ENCODE measurements at places on chromosomes 4 and X.
A peak's percentile ranks its signal among the peaks of the same experiment; 100 is the strongest.

- DNase-seq = no peak
Measured at GRCh38 chr4:6275351-6275750, 5.7 kb downstream of the WFS1 start.

- no peak for DNase-seq
Measured at GRCh38 chrX:635428-636090, 5.0 kb downstream of the SHOX start.

DNA sequence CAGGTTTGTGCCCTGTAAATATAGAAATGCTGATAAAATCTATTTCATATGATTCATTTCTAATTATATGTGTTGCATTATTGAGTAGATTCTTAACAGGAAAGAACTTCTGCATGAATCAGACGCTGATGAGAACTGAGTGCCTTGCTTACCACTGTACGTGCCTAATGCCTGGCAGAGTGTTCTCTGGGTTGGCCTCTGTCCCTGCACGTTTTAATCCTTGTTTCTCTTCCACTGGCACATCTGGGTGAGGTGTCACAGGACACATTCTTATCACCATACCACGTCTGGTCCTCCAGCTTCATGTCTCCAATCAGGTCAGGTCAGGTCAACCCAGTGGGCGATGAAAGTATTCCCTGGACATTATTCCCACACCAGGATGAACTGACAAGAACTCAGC lies 53.6 kb downstream of the KLF3 start:
- DNase-seq = no peak

DNA sequence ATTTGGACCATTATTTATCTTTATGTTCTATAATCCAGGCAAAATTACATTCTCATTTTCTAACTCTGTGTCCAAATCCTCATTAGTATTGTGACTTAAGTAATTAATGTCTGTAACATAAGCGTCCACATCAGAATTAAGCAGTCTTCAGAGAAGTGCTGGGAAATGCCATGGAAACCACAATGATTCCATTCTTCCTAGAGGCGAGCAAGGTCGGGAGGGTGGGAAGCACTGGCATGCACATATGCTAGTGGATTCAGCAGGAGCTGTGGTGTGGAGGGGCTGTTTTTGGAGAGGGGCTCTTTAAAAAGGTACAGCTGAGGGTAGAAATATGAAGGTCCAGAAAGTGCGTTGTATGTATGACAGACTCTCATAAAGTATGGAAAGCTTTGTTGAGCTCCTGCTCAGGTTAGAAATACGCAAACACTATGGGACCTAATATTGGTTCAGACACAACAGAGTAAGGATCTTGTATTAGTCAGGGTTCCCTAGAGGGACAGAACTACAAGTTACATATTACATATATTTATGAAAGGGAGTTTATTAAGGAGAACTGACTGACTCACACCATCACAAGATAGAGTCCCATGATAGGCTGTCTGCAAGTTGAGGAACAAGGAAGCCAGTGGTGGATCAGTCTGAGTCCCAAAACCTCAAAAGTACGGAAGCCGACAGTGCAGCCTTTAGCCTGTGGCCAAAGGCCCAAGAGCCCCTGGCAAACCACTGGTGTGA lies 61.5 kb downstream of the GLRA2 start:
- no peak for DNase-seq

GRCh38 chrX:153944140-153944799 lies at the start of gene RENBP:
TSS of gene RENBP (minus strand) at chrX:153944643. CDS start at chrX:153944610, 33 bp downstream.
- DNase-seq = no peak

DNA sequence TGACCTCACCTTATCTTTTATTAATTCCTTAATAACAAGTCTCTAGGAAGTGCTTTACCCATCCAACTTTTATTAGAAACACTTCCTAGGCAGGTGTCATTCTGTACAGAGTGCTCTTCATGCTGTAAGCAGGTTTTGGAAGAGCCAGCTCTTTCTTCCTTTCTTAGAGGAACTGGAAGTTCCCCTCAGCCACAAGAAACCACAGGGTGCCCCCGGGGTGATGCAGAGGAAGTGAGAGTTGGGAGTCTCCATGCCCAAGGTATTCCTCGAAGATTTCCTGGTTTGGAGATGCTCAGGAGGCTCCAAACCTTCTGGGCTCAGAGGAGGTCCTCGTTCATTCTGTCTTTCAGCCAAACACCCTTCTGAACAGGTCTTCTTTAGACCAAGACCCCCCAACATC lies 83.8 kb downstream of the EGF start:
- no peak for DNase-seq

GRCh38 chrX:24253469-24253868 lies 60.4 kb downstream of the SUPT20HL2 start:
- no peak for DNase-seq

DNA sequence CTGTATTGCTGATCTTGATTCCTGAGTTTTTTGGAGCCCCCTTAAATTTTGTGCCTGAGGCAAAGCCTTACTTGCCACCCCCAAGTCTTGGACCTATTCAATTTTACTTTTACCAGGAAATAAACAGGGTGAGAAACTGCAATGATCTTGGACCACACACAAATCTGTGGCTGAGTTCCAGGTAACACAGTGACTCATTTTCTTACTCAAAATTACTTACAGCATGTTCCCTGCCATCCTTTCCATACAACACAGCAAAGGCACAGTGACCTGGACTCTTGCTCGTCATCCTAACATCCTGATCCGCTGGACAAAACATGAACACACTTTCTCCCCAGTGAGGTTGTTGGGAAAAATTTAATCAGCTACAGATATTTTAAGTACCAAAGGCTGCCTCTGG lies 60.7 kb upstream of the S100G start:
- DNase-seq = no peak

DNA sequence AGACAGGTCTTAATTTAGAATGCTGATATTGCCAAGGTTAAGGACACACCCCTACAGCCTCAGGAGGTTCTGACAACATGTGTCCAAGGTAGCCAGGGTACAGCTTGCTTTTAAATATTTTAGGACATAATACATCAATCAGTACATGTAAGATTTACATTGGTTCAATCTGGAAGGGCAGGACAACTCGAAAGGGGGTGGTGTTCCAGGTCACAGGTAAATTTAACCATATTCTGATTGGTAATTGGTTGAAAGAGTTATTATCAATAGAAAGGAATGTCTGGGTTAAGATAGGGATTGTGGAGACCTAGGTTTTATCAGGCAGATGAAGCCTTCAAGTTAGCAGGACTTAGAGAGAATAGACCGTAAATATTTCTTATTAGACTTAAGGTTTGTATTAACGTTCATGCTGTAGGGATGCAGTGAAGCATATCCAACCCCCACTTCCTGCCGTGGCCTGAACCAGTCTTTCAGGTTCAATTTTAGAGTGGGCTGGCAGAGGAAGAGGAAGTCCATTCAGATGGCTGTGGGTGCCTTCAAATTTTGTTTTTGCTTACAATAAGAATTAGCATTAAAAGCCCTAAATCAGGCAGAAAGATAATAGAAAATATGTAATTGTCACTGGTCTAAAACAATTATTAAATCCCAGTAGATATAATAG lies 136.5 kb upstream of the GALNTL6 start:
- DNase-seq = no peak

GRCh38 chr4:60652933-60653332 lies 547.2 kb upstream of the ADGRL3 start:
- DNase-seq = no peak

GRCh38 chrX:40188573-40189417 lies 91.0 kb upstream of the BCOR start:
- no peak for DNase-seq

DNA sequence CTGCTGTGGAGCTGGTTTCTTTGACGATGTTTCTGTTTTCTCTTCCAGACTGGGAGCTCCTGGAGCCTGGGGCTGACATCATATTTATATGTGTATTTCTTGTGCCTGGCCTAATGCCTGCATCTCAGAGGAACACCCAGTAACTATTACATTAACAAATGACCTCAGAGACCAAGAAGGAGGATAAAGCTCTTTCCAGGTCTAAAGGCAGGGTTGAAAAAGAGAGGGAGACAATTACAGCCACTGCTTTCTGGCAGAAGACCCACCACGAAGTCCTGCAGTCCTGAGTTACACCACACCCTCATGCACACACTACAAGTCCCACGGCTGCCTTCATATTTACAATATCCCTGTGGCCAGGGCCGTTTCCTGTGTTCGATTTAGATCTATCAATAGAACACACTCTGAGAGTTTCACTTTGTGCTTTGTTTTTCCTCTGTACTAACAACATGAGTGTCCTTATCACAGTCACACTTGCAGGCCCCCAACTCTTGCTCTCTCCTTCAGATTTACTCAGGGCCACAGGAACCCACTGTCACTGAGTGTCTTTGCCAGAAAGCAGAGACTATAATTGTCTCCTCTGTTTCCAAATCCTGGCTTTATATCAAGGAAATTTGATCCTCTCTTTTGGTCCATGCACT lies 535.5 kb downstream of the MID1IP1 start:
- no peak for DNase-seq

- DNase-seq = no peak
Measured at GRCh38 chr4:150090836-150091235, 12.6 kb downstream of the DCLK2 start.

GRCh38 chr4:109077505-109077904 lies 225.0 kb downstream of the COL25A1 start:
- no peak for DNase-seq

- no peak for DNase-seq
Measured at GRCh38 chr4:153197301-153197700, 6.9 kb upstream of the TRIM2 start.

DNA sequence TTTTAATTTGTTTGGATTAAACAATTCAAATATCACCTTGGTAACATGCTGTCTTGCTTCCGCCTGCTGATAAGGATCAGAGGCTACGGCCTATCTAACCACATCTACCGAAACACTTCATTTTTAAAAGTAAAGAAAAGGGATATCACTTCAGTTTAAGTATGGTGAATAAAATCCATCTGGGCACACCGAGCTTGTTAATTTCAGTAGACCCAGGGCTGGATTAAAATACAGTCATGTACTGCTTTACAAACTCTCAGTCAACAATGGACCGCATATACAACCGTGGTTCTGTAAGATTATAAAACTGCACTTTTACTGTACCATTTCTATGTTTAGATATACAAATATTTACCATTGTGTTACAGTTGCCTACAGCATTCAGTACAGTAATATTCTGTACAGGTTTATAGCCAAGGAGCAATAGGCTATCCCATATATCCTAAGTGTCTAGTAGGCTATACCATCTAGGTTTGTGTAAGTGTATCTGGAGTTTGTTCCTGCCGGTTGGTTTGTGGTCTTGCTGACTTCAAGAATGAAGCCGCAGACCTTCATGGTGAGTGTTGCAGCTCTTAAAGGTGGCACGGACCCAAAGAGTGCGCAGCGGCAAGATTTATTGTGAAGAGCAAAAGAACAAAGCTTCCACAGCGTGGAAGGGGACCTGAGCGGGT lies 40.0 kb downstream of the SEPTIN11 start:
- peak; percentile 3 for DNase-seq

All from activated CD4-positive, CD25-positive, alpha-beta regulatory T cell (primary cell).